ENCODE measurements at places on chromosomes 12 and 14. TPM values are rescaled to one million over a fixed set of nuclear protein-coding genes. Genes with fewer than 3 reads are reported as not detected.

DNA sequence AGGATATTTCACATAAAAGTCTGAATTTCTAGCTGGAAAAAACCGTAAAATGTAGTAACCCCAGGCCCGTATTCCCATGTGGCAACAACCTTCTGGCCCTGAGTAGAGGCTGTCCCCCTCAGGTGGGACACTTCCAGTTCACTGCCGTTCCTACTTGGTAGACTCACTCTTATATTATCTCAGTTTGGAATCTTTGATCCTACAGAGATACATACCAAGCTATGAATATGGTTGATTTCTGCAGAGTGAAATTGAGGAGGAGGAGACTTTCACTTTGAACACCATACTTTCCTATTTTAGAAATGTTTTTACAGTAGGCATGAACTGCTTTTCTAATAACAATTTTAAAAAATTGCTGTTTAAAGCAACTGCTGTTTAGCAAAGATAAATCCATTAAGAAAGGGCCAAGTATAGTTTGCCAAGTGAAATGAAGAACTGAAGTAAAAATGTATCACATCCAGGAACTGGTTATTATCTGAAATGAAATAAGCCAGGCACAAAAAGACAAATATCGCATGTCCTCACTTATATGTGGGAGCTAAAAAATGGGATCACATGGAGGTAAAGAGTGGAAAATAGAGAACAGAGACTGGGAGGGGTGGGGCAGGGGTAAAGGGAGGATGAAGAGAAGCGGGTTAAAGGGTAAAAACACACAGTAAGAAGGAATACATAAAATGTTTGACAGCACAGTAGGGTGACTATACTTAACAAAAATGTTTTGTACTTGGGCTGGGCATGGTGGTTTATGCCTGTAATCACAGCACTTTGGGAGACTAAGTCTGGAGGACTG, 92.8 kb upstream of the METAP2 start:
- no peaks in the 10 kb centered on the region for H3K36me3 ChIP-seq
- H3K27me3 ChIP-seq: no peaks in the 10 kb centered on the region
- peaks cover 68% of the 10 kb centered on the region for H3K4me1 ChIP-seq
- peak; percentile 75 for DNase-seq

DNA sequence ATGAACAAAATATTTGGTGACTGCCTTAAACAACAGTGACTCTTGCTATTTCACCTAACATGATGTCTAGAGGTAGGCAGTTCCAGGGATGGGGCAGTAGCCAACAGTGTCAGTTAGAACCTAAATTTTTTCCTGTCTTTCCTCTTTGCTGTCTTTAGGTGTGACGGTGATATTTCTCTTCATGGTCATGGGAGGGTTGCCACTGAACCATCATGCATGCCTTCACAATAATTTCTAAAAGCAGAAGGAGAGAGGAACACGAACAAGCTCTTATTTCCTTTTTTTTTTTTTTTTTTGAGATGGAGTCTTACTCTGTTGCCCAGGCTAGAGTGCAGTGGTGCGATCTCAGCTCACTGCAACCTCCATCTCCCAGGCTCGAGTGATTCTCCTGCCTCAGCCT, 2.4 kb downstream of the CCDC63 start:
- H3K4me1 ChIP-seq: peaks cover 19% of the 10 kb centered on the region
- H3K4me3 ChIP-seq: no peak overlapping the region

GRCh38 chr12:92505254-92506231, 197.2 kb upstream of the PLEKHG7 start:
- DNase-seq: no peak
- peaks cover 46% of the 10 kb centered on the region for H3K4me1 ChIP-seq
- peak overlapping the region; percentile 28 for H3K4me3 ChIP-seq
- no peaks in the 10 kb centered on the region for H3K27me3 ChIP-seq
- H3K36me3 ChIP-seq: no peaks in the 10 kb centered on the region
- H3K27ac ChIP-seq: peak overlapping the region; percentile 76

DNA sequence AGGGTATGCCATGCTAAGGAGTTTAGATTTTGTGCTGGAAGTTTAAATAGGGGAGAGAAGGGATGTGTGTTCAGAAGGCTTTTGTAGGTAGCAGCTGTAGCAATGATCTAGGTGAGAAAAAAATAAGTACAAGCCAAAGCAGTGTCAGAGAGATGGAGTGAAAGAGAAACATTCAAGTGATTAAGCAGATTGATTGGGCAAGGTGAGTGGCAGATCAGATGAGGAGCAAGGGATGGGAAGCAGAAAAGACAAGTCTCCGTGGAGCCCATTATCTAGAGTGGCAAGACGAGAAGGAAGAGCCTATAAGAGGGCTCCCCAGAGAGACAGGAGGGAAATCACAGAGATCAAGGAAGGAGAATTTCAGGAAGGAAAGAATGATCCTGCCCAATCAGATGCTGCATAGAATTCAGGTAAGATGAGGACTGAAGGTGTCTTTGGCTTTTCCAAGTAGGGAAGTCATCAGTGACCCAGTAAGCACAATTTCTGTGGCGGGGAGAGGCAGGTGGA, 133.5 kb downstream of the ETV6 start:
- peak overlapping the region; percentile 92 for H3K27ac ChIP-seq
- no peaks in the 10 kb centered on the region for H3K36me3 ChIP-seq
- H3K4me1 ChIP-seq: peaks cover 41% of the 10 kb centered on the region
- no peak overlapping the region for H3K4me3 ChIP-seq
- no peaks in the 10 kb centered on the region for H3K27me3 ChIP-seq

- DNase-seq: no peak
- no peak overlapping the region for H3K27ac ChIP-seq
- no peaks in the 10 kb centered on the region for H3K36me3 ChIP-seq
- no peaks in the 10 kb centered on the region for H3K4me1 ChIP-seq
- no peak overlapping the region for H3K4me3 ChIP-seq
Measured at GRCh38 chr14:79661752-79662151, 549.6 kb downstream of the DIO2 start.

DNA sequence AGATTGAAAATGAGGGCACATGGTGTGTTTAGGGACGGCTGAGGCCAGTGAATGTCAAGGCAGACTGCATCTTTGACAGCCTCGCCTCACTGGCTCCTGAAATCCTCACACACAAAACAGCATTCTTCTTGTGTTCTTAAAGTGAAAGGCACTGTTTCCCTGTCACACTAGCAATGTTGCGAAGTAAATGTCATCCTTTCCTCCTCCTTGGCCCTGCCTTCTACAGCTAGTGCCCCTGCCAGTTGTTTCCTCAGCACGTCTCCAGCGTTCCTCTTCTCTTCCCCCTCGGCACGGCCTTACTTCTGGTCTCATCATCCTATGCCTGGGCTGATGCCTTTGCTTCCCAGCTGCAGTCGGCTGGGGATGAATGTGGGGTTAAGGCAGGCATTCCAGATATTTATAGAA, 129.4 kb upstream of the DNM1L start:
- H3K4me3 ChIP-seq: peak overlapping the region; percentile 9
- peaks cover 63% of the 10 kb centered on the region for H3K4me1 ChIP-seq
- no peaks in the 10 kb centered on the region for H3K36me3 ChIP-seq
- peak overlapping the region; percentile 58 for H3K27ac ChIP-seq
- DNase-seq: no peak
- no peaks in the 10 kb centered on the region for H3K27me3 ChIP-seq

DNA sequence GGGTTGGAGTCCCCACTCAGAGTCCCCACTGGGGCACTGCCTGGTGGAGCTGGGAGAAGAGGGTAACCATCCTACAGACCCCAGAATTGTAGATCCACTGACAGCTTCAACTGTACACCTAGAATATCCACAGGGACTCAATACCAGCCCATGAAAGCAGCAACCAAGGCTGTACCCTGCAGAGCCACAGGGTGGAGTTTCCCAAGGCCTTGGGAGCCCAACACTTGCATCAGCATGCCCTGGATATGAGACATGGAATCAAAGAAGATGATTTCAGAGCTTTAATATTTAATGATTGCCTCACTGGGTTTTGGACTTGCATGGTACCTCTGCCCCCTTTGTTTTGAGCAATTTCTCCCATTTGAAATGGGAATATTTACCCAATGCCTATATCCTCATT, 80.4 kb downstream of the RASSF9 start:
- H3K27ac ChIP-seq: no peak overlapping the region
- H3K36me3 ChIP-seq: no peaks in the 10 kb centered on the region

GRCh38 chr14:29062976-29063375, 296.4 kb downstream of the FOXG1 start:
- no peaks in the 10 kb centered on the region for H3K27me3 ChIP-seq
- DNase-seq: no peak
- no peaks in the 10 kb centered on the region for H3K36me3 ChIP-seq

DNA sequence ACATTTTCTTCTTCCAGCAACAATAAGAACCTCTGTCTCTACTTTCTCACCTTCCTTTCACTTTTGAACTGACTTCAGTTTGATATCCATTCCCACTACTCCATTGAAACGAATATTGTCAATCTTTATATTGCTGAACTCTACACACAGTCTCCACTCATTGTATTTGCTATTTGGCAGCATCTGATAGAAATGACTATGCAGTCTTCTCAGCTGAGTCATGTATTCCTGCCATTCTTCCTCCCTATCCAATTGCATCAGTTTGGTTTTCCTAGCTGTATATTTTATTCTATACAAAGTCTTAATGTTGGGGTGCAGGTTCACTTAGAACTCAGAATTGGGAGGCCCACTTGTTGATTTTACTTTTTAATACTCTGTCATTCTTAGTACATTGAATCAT, 107.5 kb upstream of the CPNE8 start:
- no peak overlapping the region for H3K27ac ChIP-seq
- no peaks in the 10 kb centered on the region for H3K27me3 ChIP-seq
- H3K4me1 ChIP-seq: no peaks in the 10 kb centered on the region

Gene GXYLT1
- total RNA-seq: 13.7 TPM

Gene ESPL1
- 0.32 TPM for total RNA-seq

Gene DHRS1
- 16.2 TPM for total RNA-seq

Gene KLHL33
- total RNA-seq: 0.71 TPM

Gene TMEM119
- total RNA-seq: 12.2 TPM
